ENCODE measurements at places on chromosomes 1 and 21.

DNA sequence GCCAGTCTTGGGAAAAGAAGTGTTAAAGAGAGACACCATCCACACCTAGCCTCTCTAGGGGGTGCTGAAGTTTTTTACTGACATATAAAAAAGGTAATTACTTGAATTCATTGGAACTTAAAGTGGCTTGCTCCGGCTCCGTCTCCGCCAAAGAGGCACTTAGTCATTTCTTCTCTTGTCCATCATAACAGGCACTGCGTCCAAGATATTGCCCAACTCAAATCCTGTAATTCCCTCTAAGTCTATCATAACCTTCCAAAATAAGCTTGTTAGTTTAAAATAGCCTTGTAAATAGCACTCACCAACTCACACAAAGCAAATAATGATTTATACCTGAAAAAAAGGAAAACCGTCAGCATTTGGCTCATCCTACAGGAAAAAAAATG lies 160.5 kb downstream of the ZBTB18 start:
- no peak for DNase-seq

DNA sequence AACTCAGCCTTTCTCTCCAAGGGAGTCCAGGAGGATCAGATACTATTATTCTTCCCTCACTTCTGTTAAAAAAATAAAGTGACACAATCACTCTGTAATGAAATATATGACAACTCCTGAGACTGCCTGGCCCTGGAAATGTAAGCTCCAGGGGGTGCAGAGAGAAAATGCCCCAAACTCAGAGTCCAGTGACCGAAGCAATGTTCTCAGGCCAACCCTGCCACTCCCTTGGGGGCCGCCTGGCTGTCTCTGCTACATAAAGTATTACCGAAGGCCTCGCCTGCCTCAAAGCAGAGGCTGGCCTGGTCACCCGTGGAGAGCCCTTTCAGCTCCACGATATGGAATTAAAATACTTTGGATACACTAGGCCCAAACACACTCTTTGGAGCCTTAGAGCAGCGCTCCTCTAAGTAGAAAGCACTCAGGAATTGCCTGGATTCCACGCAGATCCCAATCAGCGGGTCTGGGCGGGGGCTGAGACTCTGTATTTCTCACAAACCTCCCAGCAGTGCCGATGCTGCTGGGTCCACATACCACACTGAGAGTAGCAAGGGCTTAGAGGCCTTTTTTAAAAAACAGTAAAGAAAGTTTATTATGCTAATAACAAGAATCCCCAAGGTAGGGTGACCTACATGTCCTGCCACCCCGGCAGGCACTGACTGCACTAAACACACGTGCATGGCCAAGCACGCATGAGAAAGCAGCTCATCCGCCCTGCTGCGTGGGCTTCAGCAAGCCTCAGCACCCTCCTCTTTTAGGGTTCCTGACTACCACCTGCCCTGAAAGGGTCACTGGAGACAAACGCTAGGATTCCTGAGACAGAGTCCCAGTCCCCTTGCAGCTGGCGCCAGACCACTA lies 31.1 kb downstream of the TMCO4 start:
- no peak for DNase-seq

- DNase-seq, result no peak
These were observed 13.7 kb downstream of the SLC45A3 start for GRCh38 chr1:205666372-205667166.

- no peak for DNase-seq
These were observed 55.6 kb downstream of the PLXNA2 start for GRCh38 chr1:208188607-208189006.

DNA sequence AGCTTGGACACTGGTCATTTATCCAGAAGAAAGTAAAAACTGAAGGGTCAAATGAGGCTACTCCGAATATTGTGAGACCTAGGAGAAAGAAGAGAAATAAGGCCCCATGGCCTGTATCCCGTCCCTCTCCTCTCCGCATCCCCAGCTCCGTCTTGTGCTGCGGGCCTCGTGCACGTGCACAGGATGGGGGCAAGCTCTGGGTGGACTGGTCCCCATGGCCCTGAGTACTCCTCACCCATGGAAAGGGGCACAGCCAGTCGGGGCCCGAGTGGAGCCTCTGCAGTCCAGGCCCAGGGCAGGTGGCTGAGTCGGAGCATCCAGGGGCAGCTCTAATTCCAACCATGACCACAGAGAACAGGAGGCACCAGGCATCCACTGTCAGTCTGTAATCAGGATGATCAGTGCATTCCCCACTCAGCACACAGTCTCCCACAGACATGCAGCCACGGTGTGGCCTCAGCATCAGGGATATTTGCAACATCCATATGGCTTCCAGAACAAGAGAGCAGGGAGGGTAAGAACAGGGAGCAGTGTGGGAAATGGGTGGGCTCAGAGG lies 12.5 kb upstream of the OLIG1 start:
- DNase-seq, result no peak

GRCh38 chr1:155472491-155473083 lies 90.0 kb downstream of the ASH1L start:
- no peak for DNase-seq

DNA sequence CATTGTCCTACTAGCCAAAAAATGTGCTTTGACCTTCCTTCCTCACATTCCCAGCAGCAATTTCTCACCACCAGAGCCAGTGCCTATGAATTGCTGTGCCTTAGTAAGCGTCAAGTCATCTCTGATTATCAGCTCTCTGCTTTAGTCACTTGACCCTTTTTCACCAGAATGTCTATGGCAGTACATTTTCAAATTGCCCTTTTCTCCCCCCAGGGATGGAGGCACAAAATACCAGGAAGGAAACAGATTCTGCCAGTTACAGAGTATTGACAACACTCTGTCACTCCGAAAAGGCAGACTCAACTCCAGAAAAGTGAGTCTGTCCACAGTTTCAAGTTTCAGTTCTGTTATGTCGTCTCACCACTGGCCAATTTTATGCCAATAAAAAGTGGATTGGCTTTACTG lies 167.4 kb downstream of the TNFSF18 start:
- DNase-seq, result no peak

GRCh38 chr1:225412803-225413351 lies 15.0 kb downstream of the LBR start:
- no peak for DNase-seq

GRCh38 chr1:152842556-152842955 lies at the start of gene LCE6A:
LCE6A (plus strand) TSS chr1:152842856; CDS start chr1:152843521, 665 bp downstream.
- DNase-seq, result no peak

- DNase-seq, result no peak
These were observed 17.9 kb downstream of the CSTB start for GRCh38 chr21:43758111-43758641.

- no peak for DNase-seq
These were observed 144.5 kb downstream of the TM2D1 start for GRCh38 chr1:61580417-61580816.

DNA sequence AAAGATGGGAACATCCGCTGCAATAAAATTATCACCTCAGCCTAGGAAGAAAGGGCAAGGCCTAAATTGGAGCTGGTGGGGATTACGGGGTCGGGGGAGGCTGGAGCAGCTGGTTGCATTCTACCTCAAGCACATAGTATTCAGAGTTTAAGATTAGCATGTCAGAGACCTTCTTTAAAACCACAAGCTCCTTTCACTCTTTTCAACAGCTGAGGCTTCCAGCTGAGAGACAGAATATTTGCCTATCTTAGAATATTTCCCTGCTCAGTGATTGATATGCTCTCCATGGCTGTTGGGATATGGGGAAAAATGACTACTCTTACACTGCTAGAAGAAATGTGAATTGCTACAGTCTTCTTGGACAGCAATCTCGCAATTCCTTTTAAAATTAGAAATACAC lies 248.6 kb downstream of the TBX15 start:
- DNase-seq, result no peak

DNA sequence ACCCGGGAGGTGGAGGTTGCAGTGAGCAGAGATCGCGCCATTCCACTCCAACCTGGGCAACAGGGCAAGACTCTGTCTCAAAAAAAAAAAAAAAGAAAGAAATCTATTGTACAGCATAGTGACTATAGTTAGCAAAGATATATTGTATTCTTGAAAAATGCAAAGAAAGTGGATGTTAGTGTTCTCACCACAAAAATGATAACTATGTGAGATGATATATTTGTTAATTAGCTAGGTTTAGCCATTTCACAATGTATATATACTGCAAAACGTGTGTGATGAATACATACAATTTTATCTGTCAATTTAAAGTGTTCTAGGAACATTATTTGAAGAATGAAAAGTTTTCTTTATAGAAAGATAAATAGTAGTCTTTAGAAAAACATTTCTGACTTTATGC lies 179.9 kb downstream of the AK5 start:
- DNase-seq, result no peak

DNA sequence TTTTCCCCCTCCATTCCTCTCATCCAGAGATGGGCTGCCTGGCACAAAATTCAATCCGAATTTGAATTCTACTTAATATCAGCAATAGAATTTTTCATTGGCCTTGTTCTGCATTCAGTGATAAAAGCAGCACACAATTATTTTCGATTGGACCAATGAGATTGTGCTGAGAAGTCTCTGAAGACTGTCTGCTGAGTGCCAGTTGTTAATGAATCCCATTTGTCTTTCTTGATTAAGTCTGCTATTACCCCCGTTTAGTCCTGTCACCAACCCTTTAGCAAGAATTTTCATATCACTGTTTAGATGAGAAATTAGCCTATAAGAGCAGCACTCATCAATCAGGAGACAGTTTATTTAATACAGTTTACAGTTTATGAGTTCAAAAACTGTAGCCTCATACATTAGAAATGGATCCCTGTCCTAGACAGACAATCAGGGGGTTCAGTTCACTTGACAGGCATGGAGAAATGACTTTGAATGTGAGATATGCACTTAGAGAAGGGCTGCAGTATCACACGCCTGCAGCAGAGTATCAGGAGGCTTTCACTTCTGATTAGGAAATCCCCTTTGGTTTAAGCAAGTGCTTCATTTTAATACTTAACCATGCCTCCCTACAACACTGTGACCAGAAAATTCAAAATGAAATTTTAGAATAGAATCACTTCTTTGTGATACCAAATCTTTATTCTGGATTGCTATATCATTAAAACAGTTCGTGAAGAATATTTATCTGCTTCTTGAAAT lies 304.7 kb upstream of the PTBP2 start:
- DNase-seq, result no peak

- DNase-seq, result no peak
These were observed 59.5 kb downstream of the PHACTR4 start for GRCh38 chr1:28428990-28429520.

- no peak for DNase-seq
These were observed 4.4 kb downstream of the RCSD1 start for GRCh38 chr1:167634435-167634834.

DNA sequence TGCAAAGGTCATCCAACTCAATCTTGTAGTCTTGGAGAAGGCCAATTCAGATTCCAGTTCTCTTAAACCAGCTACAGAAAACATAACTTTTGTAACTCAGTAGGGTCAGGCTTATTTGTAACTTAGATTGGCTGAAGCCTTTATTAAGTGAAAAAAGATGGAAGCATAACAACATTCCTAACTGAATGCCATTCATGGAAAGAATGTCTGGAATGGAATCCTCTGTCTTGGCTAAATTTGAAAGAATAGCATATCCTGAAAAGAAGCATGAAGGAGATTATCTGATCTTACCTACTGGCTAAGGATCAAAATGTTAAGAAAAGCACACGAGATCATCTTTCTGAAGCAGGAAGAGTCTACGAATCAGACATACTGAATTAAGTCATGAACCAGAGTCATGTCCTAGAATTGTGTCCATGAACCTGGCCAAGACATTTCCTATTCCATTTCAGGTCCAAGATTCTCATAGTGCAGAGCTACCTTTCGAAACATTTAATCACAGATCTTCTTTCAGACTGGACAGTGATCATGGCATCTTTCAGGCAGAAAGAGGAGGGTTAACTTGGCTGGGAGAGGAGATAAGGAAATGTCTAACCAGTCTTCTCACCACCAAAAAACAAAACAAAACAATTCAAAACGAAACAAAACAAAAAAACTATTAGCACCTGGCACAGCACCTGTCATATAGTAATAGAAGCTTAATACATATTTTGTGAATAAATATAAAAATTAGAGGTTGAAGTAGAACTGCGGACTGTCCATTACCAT lies 75.6 kb downstream of the XCL2 start:
- DNase-seq, result no peak

DNA sequence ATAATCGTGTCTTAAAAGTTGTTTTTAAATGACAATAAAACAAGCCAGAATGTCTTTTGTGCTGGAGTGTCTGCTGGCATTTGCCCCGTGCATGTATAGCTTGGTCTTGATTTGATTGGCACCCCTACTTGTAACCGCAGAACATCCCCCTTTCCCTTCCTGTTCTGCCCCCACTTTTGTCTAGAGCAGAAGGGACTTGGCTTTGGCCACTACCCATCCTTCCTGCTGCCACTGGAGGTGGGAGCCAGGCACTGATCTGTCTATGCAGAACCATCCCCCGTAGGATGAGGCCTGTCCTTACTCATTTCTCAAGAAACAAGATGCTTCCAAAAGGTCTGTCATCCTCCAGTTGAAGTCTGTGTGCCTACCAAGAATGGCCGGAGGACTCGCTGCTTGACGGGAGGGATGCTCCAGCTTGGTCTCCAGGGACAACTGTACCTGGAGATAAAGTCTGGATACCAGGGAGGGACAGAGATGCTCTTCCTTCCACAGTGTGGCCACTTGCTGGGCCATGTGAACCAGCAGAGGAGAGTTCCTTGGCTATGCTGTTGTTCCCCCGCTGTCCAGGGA lies 1.1 kb upstream of the SLC27A3 start:
- no peak for DNase-seq

DNA sequence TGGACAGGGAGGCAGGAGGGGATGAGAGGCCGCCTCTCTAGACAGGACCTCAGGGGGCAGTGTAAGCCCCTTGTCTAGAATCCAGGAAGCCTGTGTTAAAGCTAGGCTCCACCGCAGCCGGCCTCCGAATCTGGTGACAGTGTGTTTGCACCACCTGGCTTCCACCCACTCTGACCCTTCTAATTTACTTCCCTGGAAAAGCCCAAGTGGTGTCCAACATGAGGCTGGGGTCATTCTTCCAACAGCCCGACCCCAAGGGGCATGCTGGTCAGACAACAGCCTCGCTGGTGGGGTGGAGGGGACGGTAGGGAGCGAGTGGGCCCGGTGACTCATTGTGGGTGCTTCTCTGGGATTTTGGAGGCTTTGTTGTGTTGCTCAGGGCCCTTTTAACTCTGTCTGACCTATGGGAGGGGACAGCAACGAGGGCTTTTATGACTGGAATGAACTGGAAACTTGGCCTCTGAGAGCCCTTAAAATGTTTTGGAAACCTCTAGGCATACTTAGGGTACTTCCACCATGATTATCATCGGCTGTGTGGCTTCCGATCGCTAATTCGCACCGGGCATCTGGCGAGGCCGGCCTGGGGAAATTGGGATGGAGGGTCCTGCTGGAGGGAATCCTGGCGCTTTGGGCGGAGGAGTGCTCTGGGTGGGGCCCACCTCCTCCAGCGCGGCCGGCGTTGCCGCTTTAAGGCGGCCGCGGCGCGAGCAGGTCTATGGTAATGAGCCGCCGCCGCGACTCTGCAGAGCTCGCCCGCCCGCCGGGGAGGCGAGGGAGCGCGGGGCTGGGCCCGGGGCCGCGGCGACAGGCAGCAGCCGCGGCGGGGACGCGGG lies at the start of gene CELSR2:
Gene CELSR2 (plus strand): TSS at position 743 of the 833 bp plus-strand sequence. CDS start 541 bp downstream, outside the sequence.
- peak; percentile 46 for DNase-seq

GRCh38 chr1:206435445-206435844 lies 34.8 kb upstream of the IKBKE start:
- DNase-seq, result no peak

- no peak for DNase-seq
These were observed 134.2 kb upstream of the IPO9 start for GRCh38 chr1:201694608-201695335.

Data from NCI-H2227 treated with DMSO at 0.1 percent for 48 hours (cell line).